Progenitor cell of endocrine pancreas (in vitro differentiated cells): ENCODE measurements at places on chromosomes 5 and 9.

GRCh38 chr9:79639354-79639753 is 67.6 kb downstream of the TLE4 start:
- no peak for DNase-seq

DNA sequence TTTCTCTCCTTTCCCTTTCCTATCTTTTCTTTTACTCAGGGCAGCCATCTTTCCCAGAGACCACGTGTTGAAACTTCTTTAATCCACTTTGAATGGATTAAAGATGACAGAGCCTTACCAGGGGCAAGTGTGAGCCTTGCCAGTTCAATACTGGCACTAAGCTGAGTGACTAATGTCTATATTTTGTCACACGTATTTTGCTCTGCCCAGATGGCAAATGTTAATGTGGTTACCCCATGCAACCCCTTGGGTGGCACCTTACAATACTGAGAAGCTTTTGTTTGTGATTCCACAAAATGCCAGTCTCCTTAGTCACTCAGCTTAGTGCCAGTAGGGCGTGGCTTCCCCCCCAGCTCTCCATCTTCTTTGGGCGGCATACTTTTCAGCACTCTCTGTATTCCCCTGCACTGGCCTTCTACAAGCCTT is 24.8 kb downstream of the ANXA1 start:
- no peak for DNase-seq

- DNase-seq: no peak
Measured at GRCh38 chr5:91307048-91307447, 76.1 kb downstream of the ARRDC3 start.

GRCh38 chr5:148595697-148596096 is 58.6 kb downstream of the HTR4 start:
- DNase-seq: no peak

DNA sequence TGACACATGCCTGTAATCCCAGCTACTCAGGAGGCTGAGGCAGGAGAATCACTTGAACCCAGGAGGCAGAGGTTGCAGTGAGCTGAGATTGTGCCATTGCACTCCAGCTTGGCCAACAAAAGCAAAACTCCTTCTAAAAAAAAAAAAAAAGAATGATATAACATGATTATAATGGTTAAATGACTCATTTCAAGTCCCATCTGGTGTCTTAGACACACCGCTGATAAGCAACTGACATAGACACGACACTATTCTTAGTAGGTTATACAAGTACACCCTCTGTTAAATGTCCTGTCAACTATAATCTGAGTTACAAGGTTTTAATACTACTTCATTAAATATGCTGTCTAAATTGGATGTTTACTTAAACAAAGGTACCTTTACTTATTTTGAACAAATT is 405.3 kb upstream of the CLINT1 start:
- no peak for DNase-seq

DNA sequence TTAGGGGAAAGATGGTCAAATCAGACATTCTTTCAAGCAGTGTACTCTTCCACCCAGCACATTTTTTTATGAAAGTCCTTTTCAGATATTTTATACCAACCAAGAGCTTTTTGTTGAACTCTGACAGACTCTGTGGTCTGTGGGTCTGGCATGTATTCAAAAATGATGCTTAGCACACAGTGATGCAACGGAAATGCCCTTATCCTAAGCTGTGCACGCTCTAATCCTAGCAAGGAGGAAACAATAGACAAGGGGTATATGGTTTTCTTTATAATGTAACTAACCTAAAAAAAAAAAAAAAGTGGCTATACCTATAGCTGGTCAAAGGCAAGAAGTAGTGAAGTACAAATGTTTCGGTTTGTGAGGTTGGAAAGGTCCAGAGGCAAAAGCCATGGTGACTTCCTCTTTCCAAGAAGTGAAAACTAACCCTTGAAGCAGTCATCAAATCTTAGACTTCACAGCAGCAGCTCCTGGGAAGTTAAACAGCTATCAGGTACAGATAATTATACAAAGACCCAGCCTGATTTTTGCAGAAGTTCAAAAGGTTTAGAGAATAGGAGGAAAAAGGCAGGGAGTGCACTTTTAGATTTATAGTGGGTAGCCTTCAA is 82.5 kb downstream of the SEMA6A start:
- no peak for DNase-seq

- no peak for DNase-seq
Measured at GRCh38 chr5:1014781-1015221, 6.2 kb downstream of the NKD2 start.

GRCh38 chr9:134864821-134865190 is 15.8 kb upstream of the FCN2 start:
- DNase-seq: no peak

DNA sequence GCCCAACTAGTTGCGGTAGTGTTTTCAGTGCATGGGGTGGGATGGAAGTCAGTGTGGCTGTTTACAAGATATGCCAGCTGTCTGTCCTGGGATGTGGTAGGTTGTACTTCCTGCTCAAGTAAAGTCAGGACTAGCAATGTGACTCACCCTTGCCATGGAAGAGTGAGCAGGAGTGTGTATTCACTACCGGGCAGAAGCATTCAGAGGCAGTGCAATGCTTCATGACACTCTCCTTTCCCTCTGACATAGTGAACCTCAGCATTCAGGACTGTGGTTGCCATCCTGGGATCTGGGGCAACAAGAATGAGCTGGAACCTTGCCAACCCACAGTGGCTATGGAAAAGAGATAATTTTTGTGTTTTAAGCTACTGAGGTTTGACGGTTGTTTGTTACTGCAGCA is 68.9 kb downstream of the BOD1 start:
- no peak for DNase-seq

DNA sequence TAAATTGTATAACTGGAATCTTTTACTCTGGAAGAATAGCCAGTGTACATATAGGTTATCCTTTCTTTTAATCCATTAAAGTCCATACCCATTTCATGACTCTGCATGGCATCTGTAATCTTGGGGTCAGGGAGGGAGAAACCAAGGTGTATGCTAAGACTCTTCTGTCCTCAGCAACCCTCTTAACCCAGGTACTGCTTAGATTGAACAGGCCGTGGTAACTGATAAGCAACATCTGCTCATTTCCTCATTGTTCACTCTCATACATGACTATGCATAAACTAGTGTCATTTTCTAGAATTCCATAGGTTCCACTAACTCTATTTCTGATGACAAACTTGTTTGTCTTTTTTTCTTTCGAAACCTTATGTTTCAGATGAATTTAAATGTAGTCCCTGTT is 69.3 kb upstream of the IFNE start:
- no peak for DNase-seq

DNA sequence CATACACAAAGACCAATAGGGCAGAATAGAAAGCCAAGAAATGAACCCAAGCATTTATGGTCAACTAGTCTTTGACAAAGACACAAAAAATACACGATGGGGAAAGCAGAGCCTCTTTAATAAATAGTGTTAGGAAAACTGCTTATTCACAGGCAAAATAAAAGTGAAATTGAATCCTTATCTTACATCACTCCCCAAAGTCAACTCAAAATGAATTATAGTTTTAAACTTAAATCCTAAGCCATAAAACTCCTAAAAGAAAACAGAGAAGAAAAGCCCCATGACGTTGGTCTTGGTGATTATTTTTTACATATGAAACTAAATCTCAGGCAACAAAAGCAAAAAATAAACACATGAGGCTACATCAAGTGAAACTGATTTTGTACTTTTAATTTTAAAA is 46.8 kb downstream of the CHSY3 start:
- DNase-seq: no peak

DNA sequence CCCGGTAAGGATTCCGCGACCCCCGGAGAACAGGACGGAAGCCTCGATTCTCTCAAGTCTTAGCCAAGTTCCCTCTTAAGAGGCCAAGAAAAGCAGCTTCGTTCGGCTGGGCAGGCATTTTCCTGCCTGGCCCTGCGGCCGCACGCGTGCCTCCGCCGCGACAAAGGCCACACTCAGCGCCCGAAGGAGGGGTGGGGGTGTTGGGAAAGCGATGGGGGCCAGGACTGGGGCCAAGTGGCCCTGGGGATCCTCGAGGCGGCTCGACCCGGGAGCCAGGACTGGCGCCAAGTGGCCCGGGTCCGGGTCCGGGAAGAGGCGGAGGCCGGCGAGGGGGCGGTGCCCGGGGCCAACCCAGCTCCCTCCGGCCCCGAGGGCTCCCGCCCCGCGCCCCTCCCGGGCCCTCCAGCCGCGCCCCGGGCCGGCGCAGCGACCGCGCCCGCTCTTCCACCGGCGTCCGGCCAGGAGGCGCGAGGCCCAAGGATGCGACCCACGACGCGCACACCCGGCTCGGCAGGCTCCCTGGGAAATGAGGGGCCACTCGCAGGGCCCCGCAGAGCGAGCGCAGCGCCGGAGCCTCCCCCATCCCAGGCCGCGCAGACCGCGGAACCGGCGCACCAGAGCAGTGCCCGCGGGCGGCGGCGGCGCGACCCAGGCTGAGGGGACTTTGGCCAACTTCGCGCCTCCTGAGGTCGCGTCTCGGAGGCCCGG is 756 bp downstream of the VAV2 start:
- no peak for DNase-seq

DNA sequence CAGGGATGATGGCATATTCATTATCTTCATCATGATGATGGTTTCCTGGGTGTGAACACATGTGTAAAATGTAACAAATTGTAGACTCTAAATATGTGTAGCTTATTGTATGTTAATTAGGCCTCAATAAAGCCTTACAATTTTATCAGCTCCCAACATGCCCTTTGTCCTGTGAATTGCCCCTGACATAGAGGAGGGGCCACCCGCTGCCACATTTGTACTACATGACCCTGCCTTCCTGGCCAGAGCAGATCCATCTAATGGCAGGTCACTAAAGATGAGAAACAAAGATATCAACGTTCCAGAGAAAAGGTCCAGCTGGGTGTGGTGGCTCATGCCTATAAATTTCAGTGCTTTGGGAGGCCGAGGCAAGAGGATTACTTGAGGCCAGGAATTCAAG is 117.2 kb downstream of the CAAP1 start:
- DNase-seq: no peak
